Activated naive CD8-positive, alpha-beta T cell treated with anti-CD3 and anti-CD28 coated beads, Interleukin-2, amount 10 ng/mL, durations not matched to agents 7 days and 5 days (primary cell): ENCODE measurements at places on chromosomes 11 and 22.
A peak's percentile ranks its signal among the peaks of the same experiment; 100 is the strongest.

DNA sequence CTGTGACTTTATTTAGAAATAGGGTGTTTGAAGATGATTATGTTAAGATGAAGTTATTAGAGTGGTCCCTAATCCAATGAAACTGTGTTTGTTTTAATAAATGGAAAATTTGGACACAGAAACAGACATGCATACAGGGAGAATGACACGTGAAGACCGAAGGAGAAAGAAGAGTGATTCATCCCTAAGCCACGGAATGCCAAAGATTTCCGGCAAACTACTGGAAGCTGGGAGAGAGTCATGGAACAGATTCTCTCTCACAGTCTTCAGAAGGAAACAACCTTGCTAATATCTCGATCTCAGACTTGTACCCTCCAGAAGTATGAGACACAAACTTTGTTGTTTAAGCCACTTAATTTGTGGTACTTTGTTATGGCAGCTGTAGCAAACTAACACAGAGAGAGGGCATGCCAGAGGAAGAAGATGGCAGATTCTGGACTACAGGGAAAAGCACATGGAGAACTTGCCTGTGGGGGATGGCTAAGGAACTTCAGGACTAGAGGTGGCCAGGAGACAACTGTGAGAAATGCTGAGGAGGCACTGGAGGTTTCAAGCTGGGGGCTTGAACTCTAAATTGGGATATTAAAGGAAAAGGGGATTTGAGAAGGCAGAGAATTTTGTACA, 733.5 kb upstream of the CCDC90B start:
- DNase-seq: no peak

DNA sequence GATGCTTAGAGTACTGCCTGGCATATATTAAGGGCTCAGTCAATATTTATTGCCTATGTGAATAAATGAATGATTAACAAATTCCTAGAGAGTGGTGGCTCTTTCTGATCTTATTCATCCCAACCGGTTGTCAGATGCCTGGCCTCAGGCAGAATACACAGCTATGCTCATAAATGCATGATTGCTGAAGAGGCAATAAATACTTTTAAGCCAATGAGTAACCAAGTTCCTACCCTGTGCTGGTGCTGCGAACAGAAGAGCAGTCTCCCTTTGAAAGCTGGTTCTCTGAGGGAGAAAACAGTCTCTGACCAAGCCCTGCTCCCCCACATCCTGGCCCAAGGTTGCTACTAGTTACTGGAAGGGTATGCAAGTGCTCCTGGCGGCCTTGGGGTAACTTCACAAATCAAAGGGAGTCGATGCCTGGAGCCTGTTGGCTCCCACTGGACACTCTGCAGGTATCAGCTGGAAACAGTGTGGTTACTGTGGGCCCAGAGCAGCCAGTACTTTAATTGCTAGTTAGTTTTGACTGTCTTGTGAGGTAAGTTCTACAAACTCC, 2.8 kb downstream of the USH1C start:
- DNase-seq: no peak

- no peak for DNase-seq
Measured at GRCh38 chr11:85572056-85572455, 55.1 kb downstream of the DLG2 start.

DNA sequence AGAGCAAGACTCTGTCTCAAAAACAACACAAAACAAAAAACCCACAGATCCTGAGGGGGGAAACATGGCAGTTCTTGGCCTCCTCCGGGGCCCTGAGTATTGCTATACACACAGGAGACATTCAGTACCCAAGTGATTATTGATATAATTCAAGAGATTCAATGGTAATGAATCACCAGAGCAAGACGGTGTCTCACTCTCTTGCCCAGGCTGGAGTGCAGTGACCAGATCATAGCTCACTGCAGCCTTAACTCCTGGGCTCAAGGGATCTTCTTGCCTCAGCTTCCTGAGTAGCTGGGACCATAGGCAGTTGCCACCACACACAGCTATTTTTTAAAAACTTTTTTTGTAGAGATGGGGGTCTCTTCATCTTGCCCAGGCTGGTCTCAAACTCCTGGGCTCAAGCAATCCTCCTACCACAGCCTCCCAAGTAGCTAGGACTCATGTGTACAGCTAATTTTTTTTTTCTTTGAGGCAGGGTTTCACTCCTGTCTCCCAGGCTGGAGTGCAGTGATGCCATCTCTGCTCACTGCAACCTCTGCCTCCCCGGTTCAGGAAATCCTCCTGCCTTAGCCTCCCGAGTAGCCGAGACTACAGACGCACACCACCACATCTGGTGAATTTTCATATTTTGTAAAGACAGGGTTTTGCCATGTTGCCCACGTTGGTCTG, 21.8 kb upstream of the PIK3C2A start:
- no peak for DNase-seq

GRCh38 chr11:14380947-14381561, 22.1 kb upstream of the RRAS2 start:
- DNase-seq: peak; percentile 66

DNA sequence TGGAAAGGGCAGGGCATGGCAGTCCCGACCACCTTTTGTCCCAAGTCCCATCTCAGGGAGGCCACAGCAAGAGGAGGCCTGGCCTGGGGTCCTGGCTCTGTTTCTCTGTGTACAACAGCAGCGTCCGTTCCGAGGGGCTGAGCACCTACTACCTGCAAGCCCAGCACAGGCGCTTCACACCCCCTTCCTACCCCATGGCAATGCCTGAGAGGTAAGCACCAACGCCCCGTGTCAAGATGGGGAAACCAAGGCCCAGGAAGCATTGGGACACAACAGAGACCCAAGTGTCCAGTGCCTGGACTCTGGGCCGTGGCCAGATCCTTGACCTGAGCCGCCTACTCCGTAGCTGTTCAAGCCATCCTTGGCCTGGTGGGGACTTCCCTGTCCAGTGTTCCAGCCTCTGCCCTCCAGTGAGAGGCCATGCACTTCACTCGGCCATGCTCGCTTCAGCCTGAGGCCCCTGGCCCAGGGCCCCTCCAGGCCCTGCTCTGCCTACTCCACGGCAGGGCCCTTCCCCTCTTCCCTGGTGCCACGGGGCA, 14.3 kb upstream of the TCF20 start:
- DNase-seq: no peak

- DNase-seq: no peak
Measured at GRCh38 chr22:32542677-32543357, 68.2 kb downstream of the FBXO7 start.
